ENCODE measurements at places on chromosomes 6 and 20.
A peak's percentile ranks its signal among the peaks of the same experiment; 100 is the strongest.

GRCh38 chr20:52312132-52312729 is 120.7 kb upstream of the ZFP64 start:
- DNase-seq: peak; percentile 6

GRCh38 chr6:97813889-97814567 is 531.0 kb upstream of the MMS22L start:
- no peak for DNase-seq

DNA sequence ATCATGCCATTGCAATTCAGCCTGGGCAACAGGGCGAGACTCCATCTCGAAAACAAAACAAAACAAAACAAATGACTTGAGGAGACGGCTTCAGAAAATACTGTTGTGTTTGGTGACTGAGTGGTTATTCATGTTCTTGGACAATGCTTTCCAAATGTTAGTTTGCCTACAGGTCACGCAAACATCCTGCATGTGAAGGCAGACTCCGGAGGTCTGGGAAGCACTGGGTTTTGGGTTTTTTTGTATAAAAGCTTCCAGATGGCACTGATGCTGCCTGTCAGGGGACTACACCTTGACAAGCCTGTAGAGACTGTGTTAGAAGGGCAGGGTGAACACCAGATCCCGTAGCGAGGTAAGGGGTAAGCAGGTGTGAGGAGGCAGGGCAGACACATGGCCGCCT is 81.7 kb downstream of the THBS2 start:
- no peak for DNase-seq

DNA sequence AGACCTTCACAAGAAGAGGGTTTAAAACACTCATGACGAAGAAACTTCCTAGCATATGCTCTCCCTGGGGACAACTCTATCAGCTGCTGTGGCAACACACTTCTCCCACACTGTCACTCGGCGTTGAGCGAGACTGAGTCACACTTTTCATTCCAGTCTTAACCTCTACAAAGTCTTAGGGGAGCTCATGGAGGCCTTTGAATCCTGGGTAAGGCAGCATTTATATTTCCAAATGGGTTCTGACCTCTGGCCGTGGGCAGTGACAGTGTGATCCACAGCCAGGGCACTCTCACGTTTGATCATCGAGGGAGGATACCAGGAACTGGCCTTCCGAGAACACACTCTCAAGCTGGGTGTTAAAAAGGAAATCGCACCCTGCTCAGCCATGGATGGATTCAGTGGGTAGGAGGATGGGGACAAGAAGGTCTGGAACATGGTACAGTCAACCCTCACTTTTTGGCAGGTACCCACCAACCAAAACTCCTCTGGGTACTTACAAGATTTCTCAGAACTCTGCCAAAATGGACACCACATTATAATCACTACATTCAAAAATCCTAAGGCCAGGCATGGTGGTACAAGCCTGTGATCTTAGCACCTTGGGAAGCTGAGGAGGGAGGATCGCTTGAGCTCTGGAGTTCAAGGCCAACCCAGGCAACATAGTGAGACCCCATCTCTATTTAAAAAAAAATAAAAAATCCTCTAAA is 19.6 kb downstream of the RRBP1 start:
- DNase-seq: no peak

DNA sequence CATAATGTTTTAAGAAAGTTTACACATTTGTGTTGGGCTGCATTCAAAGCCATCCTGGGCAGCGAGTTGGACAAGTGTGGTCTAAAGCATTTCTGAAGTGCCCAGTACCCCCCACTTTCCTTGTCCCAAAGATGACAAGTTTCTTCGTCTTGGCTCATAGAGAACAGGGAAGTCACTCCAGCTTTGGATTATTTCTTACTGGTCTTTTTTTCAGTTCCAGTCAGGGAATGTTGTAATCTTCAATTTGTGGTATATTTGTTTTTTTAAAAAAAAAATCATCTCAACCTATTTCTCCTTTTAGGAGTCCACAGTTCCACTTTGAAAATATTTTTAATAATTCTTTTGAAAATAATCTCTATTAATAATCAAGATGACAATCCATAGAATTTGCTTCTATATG is 34.0 kb downstream of the SLX4IP start:
- DNase-seq: no peak

GRCh38 chr6:31795616-31796298 is at the start of gene VARS1:
TSS of gene VARS1 (minus strand) at chr6:31795752. CDS start at chr6:31795217, 535 bp downstream.
- peak; percentile 72 for DNase-seq

DNA sequence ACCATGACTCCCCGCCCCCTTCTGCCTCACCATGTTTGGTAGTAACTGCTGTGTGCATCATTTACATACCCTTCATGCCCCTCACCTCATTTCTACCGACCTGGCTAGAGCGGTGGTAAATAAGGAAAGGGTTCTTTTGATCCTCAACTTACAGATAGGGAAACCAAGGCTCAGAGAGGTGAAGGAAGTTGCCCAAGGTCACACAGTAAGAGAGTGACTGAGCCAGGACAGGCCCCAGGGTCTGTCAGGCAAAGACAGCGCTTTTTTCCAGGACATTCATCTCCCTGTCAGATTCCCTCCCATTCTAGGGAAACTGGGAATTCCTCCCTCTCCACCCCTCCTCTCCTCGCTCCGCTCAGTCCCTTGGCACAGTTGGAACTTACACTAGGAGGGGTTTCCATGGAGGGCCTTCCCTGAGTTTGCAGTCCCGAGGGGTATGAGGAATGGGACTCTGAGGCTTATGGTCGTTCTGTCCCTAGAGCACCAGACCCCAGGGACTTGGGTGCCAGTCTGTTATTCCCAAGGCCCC is 2.0 kb downstream of the VSTM2L start:
- DNase-seq: no peak

- no peak for DNase-seq
Observed at GRCh38 chr6:163780994-163781393, 366.5 kb downstream of the QKI start.

- no peak for DNase-seq
Observed at GRCh38 chr20:44532259-44532980, 10.6 kb upstream of the SERINC3 start.

DNA sequence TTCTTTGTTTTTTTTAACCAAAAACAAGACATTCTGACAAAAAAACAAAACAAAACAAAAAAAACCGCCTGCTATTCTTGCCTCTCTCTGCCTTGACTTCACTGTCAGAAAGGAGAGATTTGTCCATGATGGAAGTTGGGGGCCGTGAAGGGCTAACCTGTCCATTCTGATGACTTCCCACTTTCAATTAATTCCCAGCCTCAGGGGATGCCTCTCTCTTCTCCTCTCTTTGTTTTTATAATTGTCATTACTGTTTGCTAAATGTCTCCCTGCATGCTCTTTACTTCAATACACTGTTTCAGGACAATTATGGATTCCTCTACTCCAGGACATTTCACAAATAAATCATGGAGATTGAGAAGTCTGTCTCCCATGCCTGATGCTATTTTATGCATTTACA is 130.5 kb upstream of the CNR1 start:
- DNase-seq: no peak

- no peak for DNase-seq
Observed at GRCh38 chr6:43983632-43984031, 143.6 kb downstream of the MRPL14 start.

DNA sequence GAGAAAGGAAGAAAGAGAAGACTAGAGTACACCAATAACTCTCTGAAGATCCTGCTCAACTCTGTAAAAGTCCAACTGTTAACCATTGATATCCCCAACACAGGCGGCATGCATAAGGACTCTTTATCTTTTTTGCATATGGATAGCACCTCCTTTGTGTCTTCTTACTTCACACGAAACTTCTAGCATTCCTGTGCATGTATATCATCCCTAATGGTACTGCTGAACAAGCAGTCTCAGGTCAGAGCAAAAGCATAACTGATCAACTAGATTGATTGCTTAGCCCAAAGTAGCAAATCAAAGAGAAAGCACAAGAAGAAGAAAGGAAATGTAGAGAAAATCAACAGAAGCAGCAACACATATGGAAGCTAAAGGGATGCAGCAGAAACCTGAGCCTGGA is 234.4 kb downstream of the SYNE1 start:
- DNase-seq: no peak

DNA sequence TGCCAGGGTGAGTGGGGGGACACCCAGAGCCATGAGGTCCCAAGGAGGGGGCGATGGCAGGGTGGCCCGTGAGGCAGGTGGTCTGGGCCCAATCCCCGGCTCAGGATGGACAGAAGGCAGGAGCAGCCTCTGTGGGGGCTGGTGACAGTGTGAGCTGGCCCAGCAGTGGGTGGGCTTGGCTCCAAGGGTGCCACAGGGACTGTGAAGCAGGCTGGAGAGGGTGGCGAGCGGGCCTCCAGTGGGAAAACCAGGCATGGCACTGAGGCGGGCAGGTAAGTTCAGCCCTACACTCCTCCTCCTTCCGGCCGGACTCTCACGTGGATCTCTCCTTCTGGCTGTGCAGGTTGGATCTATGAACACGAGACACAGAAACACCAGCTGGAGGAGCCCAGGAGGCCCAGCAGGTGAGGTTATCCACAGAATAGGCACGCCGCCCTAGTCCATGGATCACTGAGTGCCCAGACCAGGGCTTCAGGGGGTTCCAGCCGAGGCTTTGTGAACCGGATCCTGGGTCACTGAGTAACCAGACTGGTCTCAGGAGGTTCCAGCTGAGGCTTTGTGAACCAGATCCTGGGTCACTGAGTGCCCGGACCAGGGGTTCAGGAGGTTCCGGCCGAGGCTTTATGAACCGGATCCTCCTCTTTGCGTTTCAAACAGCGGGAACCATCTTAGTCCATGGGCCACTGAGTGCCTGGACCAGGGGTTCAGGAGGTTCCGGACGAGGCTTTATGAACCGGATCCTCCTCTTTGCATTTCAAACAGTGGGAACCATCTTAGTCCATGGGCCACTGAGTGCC is 76.4 kb upstream of the BHLHE23 start:
- no peak for DNase-seq

DNA sequence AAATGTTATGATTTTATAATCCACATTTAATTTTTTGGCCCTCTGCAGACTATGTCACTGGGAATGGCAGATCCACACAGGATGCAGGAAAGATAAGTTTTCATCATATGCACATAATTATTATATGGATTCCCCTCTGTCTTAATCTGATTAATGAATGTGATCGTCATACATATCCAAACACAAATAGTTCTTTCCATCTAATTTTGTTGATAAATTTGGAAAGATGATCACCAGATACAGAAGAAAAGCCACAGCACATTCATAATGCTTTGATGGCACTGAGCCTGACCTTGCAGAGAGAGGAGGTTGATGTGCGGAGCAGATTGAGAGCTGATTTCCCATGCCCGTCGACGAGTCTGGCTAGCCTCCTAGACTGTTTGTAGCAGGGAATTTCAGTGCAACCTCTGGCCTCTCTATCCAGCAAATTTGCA is 471.5 kb downstream of the EPM2A start:
- no peak for DNase-seq

DNA sequence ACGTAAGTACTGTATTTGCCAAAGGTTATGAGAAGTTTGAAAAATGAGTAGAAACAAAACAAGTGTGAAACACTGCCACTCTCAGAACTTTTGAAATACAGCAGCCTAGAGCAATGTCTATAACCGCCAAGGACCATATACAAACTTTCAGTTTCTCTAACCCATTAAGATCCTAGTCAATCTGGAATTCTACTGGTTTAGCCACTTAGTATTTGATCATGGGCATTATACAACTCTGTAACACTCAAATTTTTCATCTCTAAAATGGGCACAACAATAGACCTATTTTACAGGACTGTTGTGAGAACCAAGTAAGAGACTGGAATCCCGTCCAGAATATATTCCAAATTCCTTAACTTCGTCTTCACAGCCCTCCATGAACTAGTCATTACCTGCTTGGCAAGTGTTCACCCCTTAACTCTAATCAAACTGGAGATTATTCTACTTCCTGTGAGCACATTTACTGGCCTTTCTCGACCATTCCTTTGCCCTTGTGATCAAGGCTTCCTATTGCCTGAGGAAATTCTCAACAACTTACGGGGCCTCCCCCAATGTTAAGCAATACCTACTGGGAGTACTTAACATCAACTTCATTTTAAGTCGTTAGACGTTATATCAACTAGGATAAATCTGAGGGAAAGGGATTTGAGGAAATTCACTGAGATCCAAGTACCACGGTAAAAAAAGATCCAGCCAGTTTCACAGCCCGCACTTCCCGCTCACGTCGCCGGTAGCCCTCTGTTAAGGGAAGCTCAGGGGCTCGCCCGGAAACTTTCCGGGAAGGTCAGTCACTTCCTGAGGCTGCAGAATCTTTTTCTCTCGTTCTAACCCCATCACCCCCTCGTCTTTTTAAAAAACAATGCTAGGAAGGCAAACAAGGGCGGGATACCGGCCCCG is 1.1 kb downstream of the EIF2S2 start:
- DNase-seq: no peak

DNA sequence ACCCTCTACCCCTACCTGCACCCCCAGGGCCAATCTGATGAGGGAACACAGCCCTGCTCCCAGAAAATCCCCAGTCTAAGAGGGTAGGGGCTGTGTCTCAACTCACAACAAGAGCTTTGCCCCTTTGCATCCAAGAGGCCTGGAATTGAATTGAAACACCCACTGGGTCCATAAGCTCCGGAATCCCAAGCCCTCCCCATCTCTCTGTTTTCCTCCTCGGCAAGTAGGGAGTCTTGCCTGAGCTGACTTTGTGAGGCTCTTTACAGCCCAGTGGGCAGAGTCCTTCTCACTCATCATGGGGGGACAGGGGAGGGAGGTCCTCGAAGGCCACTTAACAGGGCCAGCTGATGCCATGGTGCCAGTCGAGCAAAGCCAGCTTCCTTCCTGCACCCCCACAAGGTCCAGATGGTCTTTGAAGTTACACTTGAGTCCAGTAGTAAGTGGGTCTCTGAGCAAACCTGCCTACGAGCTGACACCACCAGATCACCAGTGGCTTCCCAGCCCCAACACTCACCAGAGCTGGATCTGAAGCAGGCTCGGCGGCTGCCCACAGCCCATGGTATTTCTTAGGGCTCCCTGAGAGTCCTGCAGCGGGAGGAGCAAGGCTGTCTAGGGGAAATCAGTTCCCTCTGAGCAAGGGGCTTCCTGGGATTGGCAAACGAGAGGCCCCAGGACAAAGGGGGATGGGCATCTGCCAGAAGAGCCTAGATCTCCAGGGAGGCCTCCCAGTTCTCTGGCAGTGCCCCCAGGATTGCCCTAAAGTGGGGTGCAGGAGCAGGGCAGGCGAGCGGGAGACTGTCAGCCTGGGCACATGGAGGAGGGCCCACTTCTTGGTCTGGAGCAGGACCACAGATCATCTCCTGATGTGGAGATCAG is 144.5 kb downstream of the VEGFA start:
- no peak for DNase-seq

DNA sequence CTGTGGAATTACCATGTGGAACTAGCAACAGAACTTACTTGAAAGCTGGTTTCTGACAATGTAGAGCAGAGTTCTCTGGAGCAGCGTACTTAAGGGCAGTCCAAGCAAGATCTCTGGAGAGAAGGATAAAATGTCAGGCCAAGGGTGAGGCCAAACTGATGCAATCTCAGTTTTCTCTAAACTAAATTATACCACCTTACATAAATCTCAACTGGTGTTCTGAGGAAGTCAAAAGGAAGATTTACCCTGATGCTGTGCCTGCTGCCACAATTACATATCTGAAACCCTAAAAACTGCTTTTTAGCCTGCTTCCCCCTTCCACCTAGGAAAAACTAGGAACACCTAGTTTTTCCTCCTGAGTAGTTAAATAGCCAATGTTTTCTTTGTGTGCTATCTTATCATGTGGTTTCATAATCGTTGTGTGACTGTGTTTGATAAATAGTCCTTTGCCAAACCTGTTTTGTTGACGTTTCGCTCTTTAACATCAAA is 28.1 kb downstream of the NCOA7 start:
- no peak for DNase-seq

- no peak for DNase-seq
Observed at GRCh38 chr6:130167655-130168054, 55.1 kb downstream of the SAMD3 start.

GRCh38 chr20:10578607-10579006 is 95.2 kb downstream of the JAG1 start:
- no peak for DNase-seq

GRCh38 chr6:5050009-5050408 is 35.1 kb upstream of the PPP1R3G start:
- no peak for DNase-seq

Measured in stimulated activated CD8-positive, alpha-beta memory T cell treated with anti-CD3 and anti-CD28 coated beads, Interleukin-4, amount 100 ng/mL, for 1 hour (primary cell).